HFFc6 (cell line): ENCODE measurements at places on chromosomes 6 and 20.

- DNase-seq = no peak
- H3K4me1 ChIP-seq = no peaks in the 10 kb centered on the region
- H3K27me3 ChIP-seq = peaks cover 23% of the 10 kb centered on the region
- H3K27ac ChIP-seq = no peak overlapping the region
- no peak overlapping the region for H3K4me3 ChIP-seq
Measured at GRCh38 chr20:57294550-57294949, 28.1 kb upstream of the BMP7 start.

- H3K27me3 ChIP-seq = no peaks in the 10 kb centered on the region
- no peaks in the 10 kb centered on the region for H3K36me3 ChIP-seq
- DNase-seq = no peak
- H3K4me3 ChIP-seq = no peak overlapping the region
Measured at GRCh38 chr6:98633886-98634285, 200.5 kb upstream of the POU3F2 start.

DNA sequence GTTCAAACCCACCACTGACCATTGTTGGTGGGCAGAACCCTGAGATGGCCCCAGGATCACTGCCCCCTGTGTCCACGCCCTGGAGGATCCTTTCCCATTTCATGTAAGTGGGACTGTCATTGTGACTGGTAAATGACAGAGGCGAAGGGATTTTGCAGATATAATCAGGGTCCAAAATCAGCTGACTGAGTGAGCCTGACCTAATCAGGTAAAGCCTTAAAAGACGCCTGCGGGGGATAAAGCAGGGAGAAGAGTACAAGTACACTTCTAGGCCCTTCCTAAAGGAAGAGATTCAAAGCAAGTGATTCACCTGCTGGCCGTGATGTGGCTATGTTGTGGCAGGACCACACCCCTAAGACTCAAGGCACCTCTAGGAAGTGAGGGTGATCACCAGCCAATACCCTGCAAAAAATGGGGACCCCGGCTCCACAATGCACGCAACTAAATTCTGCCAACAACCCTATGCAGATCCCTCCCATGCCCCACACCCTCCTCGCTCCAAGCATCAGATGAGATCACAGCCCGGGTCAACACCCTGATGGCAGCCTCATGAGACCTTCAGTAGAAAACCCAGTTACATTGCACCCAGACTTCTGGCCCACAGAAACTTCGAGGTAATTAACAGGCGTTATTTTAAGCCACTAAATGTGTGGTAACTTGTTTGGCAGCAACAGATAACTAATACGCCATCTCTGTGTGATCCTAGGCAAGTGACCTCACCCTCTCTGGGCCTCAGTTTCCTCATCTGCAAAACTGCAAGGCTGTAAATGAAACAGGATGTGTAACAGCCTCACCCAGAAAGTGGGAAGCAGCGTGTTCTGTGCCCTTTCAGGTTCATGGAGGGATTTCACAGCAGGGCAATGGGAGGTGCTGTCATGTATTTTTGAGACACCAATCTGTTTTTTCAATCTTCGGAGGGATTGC is 11.3 kb downstream of the PREX1 start:
- peaks cover 7% of the 10 kb centered on the region; the same call in 1 of the 2 replicates for H3K4me1 ChIP-seq
- peaks cover 9% of the 10 kb centered on the region for H3K27me3 ChIP-seq
- H3K36me3 ChIP-seq = no peaks in the 10 kb centered on the region

GRCh38 chr6:43506667-43507471 is 3.3 kb downstream of the LRRC73 start:
- H3K4me1 ChIP-seq = peaks cover 12% of the 10 kb centered on the region
- H3K4me3 ChIP-seq = no peak overlapping the region
- H3K27me3 ChIP-seq = peaks cover 1% of the 10 kb centered on the region; the same call in 1 of the 2 replicates
- DNase-seq = peak; percentile 58

GRCh38 chr20:23283096-23283850 is 67.3 kb upstream of the NXT1 start:
- H3K27me3 ChIP-seq = peaks cover 16% of the 10 kb centered on the region
- no peaks in the 10 kb centered on the region for H3K36me3 ChIP-seq
- no peak overlapping the region for H3K4me3 ChIP-seq
- no peak for DNase-seq
- no peaks in the 10 kb centered on the region for H3K4me1 ChIP-seq

- peaks cover 59% of the 10 kb centered on the region for H3K36me3 ChIP-seq
- no peaks in the 10 kb centered on the region; the same call in 1 of the 2 replicates for H3K27me3 ChIP-seq
- H3K27ac ChIP-seq = peak overlapping the region; percentile 65
- no peak for DNase-seq
- peaks cover 34% of the 10 kb centered on the region for H3K4me1 ChIP-seq
Measured at GRCh38 chr20:53575481-53576194, 18.0 kb downstream of the ZNF217 start.
